Activated CD8-positive, alpha-beta memory T cell treated with anti-CD3 and anti-CD28 coated beads for 1 hour (primary cell): ENCODE measurements at places on chromosomes 7 and 10.

DNA sequence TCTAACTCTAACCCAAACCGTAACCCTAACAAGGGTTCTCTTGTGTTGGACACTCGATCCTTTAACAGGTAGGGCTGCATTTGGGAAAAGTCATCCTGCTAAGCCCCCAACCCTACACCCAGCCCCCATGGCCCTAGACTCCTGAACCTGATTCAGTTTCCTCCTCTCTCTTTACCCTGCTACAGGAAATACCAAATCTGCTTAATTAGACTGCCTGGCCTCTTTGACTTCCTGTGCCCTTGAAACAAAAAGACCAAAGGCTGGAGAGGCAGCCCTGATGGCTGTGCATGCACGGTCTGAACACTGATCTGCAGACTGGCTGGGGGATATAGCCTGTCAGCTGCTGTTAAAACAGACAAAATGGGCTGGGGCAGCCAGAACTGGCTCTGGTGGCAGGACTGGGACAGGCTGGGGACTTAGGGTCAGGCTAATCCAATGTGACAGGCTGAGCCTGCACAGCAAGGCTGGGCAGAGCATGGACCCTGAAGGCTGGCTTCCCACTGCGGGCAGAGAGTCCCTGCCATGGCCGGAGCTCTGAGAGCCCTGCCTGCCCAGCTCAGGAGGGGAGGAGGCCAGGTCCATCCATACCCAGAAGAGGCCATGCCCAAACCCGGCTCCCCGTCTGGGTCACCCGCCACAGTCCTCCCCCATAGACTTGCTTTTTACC is 51.0 kb upstream of the MSMB start:
- DNase-seq = no peak

DNA sequence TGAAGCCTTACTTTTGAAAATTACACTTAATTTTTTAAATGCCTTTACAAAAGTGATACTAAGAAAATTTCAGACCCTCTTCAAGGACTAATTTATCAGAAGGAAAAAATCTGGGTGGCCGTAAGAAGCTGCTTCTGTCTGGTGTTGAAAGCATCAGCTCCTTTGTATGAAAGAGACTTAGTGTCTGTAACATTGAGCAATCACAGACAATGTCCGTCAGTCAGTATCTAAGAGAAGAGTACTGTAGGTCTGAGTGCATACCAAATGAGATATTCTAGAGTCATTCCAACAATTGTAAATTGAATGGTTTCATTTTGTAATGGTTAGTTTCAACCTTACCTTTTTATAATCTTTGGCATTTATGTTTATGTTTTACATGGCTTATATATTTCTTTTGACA is 11.1 kb upstream of the MDFIC start:
- DNase-seq = no peak

- DNase-seq = no peak
Observed at GRCh38 chr10:45441239-45442190, 67.5 kb downstream of the ALOX5 start.

DNA sequence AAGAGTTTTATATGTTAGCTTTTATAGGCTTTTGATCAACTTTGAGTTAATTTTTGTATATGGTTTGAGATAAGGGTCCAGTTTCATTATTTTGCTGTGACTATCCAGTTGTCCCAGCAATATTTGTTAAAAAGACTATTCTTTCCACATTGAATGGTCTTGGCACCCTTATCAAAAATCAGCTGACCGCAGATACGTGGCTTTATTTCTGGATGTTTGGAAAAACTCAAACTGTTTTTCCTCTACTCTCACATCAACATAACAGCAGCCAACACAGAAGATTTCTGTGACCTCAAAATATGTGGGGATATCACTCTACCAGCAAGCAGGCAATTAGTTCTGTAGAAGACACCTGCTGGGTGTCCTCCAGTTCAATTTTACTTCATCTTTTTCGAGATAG is 116.6 kb upstream of the GLCCI1 start:
- DNase-seq = no peak

DNA sequence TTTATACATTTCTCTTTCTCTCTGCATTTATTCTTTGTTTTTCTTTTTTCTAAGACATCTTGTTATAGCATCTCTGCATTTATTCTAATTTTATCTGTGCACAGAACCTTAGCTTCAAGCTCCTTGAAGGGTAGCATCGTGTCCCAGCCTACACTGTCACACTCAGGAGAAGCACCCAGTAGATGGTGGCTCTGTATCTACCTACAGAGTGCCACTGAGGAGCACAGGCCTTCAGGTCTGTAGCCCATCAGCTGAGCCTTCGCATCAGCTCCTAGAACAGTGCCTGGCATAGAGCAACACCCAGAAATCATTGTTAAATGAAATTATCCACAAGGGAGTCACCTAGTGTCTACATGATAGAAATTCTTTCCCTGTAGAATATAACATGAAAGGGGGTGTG is 203.0 kb upstream of the KLF14 start:
- no peak for DNase-seq

GRCh38 chr7:29990931-29991330 is 1.3 kb upstream of the SCRN1 start:
- no peak for DNase-seq

GRCh38 chr10:23604613-23605012 is 165.7 kb downstream of the OTUD1 start:
- no peak for DNase-seq

DNA sequence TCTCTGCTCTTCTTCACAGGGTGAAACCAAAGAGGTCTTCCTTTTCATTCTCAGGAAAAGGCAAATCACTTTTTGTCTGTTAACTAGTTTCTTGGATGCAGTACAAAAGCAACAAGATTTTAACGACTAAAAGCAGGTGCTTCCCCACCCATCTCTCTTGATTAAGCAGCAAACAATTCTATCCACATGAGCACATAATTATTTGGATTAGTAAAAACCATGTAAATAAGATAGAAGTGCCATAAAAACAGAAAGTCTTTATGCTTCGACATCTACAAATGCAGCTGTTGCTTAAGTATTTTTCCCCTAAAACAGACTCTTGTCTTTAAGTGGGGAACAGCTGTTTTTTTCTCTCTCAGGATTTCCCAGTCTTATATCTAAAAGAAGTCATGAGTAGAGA is 37.4 kb downstream of the USP54 start:
- DNase-seq = no peak

- no peak for DNase-seq
Observed at GRCh38 chr7:6237011-6237410, 35.4 kb downstream of the CYTH3 start.

- DNase-seq = no peak
Observed at GRCh38 chr7:55493408-55493807, 78.9 kb downstream of the VOPP1 start.

GRCh38 chr10:47189802-47190201 is 110.2 kb upstream of the GDF10 start:
- no peak for DNase-seq

DNA sequence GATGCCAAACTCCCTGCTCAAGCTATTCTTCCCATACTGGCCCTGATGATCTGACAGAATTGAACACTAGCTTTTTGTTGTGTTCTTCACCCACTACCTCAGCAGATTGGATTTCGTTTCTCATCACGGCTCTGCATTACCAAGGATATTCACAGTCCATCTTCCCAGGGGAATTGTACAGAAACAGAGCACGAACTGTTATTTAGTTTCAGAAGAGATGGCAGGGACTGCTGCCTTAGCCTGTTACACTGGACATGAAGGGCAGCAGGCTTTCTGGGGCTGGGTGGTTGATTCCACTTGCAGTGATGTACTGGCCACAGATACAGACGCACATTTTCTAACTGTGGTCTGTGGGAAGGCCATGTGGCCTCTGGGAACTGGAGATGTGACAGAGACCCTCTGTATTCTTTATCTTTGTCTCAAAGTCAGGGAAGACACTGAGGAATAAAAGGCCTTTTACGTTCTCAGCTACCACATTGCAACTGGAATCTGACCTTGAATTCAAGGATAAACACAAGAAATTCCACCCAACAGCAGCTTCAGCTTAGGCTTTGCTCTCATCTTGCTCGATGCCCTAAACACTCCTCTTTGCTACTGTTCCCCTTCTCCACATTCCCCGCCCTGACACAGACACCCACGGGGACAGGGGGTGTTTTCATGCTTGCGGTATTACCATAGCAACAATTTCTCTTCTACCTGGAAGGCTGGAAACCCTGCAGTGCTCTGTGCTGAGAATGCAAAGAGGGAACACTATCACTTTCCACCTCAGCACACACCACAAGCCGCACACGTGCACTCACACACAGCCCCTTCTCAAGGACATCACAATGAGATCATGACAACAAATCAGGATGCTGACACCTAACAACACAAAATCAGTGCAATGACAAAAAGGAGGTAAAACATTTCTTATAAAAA is 81.7 kb downstream of the RNF216 start:
- peak; percentile 59 for DNase-seq

- no peak for DNase-seq
Observed at GRCh38 chr10:75487755-75488125, 56.3 kb downstream of the LRMDA start.

- DNase-seq = no peak
Observed at GRCh38 chr10:19466709-19467108, 349.5 kb upstream of the PLXDC2 start.

DNA sequence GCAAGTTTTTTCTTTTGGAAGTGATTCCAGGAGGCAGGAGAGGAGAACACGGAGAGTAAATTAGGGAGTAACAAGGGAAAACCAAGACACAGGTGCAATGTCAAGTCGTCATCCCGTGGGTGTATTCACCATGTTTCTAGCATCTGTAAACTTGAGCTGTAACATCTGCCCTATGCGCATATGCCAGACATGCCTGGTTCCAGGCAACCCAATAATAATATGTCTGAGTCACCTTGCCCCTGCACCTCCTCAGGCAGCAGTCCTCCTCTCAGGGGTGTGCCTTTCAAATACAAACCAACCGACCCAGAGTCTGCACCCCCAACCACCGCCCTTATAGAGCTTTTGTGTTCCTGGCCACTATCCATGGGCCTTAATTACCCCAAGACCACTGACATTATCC is 107.0 kb upstream of the PDE1C start:
- DNase-seq = no peak

DNA sequence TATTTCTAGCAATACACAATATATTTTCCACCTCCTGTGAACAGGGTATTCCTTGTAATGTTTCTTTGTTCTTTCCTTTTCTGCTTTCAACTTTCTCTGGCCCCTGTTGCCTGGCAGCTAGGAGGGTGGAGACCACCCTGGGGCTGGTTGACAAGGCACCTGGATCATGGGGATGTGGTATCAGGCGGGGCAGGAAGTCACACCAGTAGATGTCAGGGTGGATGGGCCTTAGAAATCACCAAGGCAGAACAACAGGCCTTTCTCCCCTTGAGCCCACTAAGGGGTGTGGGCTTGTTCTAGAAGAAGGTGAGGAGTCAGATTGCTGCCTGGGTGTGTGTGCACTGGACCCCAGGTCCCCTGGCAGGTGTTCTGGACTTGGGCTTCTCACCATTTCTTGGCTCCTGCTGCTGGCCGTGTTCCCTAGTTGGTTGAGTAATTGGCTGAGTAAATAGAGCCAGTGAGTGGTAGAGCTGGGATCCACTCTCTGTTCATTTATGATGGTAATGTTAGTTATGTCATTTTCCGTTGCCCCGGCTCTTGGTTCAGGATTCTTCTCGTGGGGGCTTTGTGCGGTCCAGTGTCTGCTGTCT is 24.9 kb downstream of the ZNF783 start:
- no peak for DNase-seq

- DNase-seq = no peak
Observed at GRCh38 chr7:116577320-116577871, 52.6 kb downstream of the CAV1 start.

DNA sequence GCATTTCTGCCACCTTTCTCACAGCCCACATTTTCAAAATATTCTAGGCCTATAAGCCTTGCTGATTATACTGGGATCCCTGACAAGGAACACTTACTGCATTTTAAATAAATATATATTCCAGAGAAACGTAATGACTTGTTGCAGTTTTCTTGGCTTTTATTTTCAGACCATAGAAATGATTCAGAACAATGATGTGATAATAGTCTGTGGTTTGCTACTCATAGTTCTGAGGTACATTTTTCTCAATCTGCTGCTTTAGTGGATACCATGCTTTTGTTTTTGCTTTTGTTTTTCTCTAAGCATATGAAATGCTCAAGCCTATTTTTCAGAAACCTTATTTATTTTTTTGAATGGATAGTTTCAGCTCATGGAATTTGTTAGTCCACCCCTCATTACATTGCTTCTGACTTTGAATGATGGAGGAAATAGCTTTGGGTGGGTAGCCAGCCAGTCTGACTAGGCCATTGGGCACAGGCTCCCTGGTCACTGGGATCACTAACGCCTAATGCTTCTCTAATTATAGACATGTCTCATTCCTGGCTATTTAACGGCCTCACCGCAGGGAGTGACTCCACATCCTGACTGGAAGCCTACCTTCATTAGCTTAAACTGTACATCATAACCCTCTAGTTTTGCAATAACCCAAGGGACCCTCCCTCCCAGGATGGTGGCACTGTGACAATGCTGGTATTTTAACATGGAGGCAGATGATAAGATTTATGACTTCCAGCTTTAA is 66.1 kb downstream of the MBL2 start:
- DNase-seq = no peak
